ENCODE measurements at places on chromosomes 2 and 18. TPM values are rescaled to one million over a fixed set of nuclear protein-coding genes. Genes with fewer than 3 reads are reported as not detected.

FBXO36 gene
- 5.8 TPM for polyA plus RNA-seq

GRCh38 chr2:71801969-71802368 lies 345.7 kb downstream of the CYP26B1 start:
- no peak for DNase-seq

- no peak for DNase-seq
Measured at GRCh38 chr2:193965263-193965662, 1691.8 kb upstream of the SLC39A10 start.

GRCh38 chr18:69585696-69586095 lies 185.0 kb downstream of the DOK6 start:
- peak; percentile 12 for DNase-seq

DNA sequence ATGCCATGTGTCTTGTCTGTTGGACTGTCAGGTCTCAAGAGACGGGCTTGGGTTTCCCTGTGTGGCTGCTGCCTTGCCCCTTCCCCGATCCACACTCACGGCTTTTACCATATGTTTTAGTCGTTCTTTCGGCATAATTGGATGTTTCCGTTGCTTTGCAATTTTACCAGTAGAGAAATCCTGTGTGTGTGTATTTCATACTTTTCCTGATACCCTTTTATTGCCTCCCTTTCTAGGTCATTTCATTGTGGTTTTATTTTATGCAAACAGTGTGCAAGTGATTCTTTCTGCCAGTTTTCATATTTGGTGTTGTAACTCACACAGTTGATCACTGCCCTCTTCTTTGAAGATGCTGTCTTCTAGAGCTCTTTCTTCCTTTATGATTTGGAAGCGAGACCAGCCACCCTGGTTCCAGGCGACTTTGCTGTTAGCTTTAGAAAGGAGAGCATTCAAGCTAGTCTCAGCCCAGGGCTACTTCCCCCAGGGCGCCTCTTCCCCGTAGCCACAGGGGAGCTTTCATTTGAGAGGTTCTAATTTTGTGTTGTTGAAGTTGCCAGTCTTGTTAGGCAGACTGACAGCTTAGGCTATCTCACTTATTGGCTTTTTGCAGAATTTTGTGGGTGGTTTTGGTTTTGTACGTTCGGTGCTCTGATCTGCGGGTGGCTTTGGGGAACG lies 17.0 kb downstream of the SH3BP4 start:
- DNase-seq, result no peak

DNA sequence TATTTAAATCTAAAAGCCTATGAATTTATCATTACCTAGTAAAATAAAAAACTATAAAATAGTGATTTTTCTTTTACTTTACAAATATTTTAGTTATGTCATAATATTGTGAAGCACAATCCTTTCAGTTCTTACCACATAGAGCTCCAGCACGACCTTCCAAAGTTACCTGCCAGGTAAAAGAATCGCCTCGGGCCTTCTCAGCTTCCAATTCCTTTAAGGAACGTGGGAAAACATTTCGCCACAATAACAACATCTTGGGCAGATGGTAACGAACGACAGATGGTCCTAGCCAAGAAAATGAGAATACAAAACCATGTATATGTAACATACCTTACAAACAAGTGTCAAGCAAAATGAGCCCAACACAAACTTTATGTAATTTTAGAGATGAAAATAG lies 23.7 kb downstream of the HEATR5B start:
- no peak for DNase-seq

Measured in renal cortex interstitium (tissue), 15 donors.